ENCODE measurements at places on chromosomes 1 and 21.

- DNase-seq, result peak; percentile 49
Measured at GRCh38 chr21:42666023-42666747, 12.8 kb downstream of the PDE9A start.

- DNase-seq, result no peak
Measured at GRCh38 chr21:41064334-41064791, 103.6 kb upstream of the BACE2 start.

GRCh38 chr1:204600968-204601367 lies 84.6 kb downstream of the LRRN2 start:
- DNase-seq, result no peak

- DNase-seq, result no peak
Measured at GRCh38 chr1:145922266-145922665, 3.7 kb upstream of the PEX11B start.

DNA sequence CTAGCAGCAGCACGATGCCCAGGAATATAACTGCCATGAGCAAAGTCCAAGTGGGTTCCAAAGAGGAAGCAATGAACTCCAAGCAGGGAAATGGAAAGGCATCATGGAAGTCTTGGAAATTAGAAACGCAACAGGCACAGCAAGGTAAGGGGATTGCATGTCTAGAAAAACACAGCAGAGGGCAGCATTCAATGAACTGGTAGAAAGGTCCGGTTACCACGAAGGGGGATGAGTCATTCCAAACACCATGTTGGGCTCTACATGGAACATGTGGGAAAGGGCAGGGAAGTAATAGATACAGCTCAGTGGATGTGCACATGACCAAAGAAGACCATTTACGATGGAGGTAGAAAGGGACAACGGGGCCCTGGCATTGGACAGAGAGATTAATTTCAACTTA lies 36.4 kb downstream of the RXRG start:
- DNase-seq, result no peak

- DNase-seq, result no peak
Measured at GRCh38 chr1:94324178-94324544, 86.8 kb upstream of the ARHGAP29 start.

- no peak for DNase-seq
Measured at GRCh38 chr1:240109920-240110636, 18.4 kb downstream of the FMN2 start.

DNA sequence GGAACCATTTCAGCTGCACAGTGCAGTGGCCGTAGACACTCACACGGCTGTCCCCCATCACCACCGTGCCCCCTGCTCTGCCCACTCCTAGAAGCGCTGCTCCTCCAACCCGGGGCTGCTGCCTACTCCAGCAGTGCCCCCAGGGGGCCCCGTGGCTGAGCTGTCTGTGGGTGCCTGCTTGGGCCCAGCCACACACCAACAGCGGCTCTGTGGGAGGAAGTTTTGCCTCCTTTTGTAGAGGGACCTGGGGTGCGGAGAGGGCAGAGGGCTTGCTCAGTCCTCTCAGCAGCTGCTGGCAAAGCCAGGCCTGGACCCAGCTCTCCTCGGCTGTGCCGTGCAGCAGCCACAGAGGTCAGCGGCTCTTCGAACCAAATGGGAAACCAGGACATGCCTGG lies 11.4 kb upstream of the LRRC3 start:
- DNase-seq, result no peak

- no peak for DNase-seq
Measured at GRCh38 chr1:38696371-38696770, 163.2 kb downstream of the RRAGC start.

DNA sequence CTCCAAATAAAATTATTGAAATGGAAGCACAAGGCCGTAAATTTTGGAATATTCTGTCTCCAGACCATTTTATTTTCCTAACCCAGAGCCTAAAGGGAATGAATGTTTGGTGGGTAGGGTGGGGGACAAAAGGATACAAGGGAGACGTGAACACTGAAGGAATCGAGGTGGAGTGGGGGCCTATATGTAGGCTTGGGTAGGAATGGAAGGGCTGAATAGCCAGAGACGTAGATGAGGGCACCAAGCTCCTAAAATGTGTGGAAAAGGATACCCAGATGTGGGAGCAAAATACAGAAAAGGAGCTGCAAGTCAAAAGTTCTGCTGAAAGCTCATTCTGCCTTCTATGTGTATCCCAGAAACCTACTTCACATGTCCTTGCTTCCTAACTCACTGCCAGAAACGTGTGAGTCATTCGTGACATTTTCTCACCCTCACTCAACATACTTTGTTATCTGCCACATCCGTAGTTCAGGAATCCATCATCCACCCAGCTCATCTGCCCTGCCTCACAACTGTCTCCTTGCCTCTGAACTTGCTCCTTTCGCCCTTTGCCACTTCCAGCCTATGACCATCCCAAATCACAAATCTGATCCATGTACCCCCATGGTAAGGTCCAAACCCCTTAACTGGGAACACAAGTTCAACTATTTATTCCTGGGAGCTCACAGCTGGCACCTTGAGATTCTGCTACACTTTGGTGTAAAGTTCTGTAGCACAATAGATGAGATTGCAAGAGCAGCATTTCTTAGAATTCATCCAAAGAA lies 84.1 kb upstream of the PRDX6 start:
- DNase-seq, result no peak

GRCh38 chr1:182185136-182185535 lies 123.6 kb upstream of the ZNF648 start:
- no peak for DNase-seq

GRCh38 chr1:196723325-196724185 lies 51.1 kb upstream of the CFHR3 start:
- DNase-seq, result no peak

DNA sequence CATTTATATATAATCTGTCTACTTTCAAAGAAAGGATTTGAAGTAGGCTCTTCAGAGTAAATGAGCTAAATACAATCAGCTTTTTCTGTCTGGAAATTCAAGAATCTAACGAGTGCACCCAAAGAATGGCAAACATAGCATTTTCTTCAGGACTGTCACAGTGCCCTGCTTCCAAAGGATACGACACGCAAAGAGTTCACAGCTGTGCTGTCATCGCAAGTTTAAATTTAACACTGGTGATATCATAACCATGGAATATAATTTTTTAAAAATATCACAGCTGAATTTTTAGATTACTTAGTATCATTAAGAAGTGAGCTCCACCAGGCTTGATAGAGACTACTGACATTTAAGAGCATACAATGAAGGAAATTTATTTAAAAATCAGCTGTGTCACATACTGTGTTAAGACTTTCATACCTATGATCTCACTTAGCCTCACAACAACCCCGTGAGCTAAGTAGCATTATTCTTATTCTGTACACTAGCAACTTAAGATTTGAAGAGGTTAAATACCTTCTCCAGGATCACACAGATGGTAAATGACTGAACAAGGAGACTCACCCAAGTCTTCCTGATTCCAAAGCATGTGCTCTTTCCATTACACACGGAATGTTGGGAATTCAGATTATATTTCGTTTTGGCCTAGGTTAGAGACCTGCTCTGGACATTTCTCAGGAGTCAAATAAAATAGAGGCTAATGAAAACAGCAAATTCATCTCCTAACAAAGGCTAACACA lies 46.2 kb upstream of the PRRX1 start:
- DNase-seq, result no peak

DNA sequence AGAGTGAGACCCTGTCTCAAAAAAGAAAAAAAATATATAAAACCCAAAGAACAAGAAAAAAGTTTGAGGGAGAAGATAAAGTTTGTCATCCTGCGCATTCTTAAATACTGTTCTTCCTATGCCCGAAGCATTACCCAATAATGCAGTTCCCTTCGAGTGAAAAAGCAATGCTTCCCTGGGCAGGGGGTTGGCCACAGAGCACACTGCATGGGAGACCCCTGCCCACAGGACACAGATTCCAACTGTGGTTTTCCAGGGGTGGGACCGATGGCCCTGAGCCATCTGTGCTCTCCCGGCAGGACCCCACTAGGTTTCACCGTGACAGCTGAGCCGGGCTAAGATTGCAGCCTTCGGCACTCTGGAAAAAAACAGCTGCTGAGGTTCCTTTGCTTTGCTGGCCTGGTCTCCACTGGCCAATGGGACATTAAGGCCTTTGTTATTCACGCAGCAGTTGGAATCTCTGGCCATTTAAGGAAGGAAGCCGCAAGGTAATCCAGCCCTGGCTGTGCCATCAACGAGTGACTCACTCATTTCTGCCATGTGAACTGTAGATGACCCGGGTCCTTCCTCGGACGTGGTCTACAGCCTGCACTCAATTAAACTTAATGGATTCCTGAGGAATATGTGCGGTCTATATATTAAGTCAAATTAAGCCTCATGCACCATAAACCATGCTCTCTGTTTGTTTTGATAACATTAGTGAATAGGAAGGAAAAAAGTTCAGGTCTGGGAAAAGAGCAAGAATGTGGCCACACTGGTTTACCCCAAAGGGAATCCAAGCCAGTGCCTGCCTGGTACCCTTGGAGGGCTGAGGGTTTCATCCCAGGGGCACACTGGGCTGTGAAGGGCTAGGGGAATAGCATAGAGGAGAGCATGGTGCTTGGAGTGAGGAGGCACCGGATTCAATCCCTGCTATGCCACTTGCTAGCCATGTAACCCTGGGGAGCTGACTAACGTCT lies 163.2 kb downstream of the ZBTB18 start:
- DNase-seq, result no peak

- no peak for DNase-seq
Measured at GRCh38 chr1:203590603-203591002, 36.0 kb upstream of the ATP2B4 start.

GRCh38 chr1:171754353-171754705 lies 12.5 kb upstream of the VAMP4 start:
- DNase-seq, result no peak

GRCh38 chr1:104406728-104407127 lies 657.0 kb downstream of the AMY1C start:
- no peak for DNase-seq

DNA sequence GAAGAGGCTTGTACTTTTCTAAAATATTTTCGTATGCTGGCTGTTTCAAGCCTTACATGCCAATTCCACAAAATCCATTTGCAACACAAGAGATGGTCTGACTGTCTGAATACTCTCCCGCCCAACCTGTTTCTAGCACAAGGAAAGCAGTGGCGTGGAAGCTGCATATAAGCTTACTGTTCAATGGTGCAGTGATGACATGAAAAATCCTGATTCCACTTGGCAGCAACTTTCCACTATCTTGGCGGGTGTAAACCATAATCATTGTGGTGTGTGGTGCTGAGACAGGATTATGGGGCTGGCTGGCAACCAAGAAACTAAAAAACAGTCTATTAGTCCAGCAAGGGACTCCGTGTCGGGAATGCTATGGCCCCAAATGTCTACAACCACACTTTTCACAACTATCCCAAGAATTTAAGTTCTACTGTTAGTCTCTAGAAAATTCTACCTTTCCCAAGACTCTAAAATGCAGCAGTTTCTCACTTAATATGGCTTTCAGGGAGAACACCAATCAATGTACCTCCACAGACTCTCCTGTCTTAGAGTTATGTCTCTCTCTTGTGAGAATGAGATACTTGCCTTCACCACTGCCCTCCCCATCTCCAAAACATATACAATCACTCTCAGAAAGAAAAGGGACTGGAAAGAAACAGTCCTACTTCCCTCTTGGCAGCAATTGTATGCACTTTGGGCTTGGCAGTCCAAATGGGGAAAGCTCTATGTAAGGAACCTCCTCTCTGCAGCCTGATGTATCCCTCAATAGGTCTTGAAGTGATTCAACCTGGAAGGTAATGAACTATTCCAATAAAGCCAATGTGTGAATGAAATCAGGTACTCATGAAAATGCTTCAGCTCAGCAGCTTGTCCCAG lies 9.5 kb downstream of the COLGALT2 start:
- no peak for DNase-seq

Measured in GM06990 (cell line).